CD4-positive, alpha-beta T cell treated with Interleukin-2 at 100 ng/mL for 4 hours (primary cell): ENCODE measurements at places on chromosomes 4 and X.

DNA sequence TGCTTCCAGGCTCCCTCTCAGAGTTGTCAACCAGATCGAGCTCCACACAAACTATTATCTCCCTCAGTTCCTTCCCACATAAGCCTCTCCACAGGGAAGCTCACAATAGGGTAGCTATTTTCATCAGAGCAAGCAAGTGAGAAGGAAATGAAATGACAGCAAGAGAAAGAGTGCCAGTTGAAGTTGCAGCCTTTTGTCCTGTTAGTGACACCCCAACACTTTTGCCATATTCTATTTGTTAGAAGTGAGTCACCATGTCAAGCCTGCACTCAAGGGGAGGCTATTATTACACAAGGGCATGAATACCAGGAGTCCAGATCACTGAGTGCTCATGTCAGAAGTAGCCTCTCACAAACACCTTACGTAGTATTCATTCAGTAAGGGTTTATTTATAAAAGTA lies 266.3 kb upstream of the NOCT start:
- no peak for DNase-seq

DNA sequence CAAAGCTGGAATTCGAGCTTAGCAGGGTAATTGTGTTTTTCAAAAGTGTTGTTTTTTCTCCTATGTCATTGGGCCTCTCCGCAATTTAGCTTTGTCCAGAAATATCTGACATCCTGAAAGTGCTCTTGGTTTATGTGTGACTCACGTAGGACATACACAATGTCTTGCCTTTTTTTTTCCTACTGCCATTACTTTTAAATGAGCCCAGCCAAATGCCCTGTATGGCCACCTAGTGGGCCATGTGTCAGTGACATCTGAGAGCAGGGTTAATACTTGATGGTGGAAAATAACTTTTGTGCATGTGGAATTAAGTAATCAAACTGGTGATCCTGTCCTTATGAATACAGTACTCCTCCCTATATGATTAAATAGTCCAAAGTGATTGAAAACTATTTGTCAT lies 1411.1 kb upstream of the TENM3 start:
- no peak for DNase-seq

DNA sequence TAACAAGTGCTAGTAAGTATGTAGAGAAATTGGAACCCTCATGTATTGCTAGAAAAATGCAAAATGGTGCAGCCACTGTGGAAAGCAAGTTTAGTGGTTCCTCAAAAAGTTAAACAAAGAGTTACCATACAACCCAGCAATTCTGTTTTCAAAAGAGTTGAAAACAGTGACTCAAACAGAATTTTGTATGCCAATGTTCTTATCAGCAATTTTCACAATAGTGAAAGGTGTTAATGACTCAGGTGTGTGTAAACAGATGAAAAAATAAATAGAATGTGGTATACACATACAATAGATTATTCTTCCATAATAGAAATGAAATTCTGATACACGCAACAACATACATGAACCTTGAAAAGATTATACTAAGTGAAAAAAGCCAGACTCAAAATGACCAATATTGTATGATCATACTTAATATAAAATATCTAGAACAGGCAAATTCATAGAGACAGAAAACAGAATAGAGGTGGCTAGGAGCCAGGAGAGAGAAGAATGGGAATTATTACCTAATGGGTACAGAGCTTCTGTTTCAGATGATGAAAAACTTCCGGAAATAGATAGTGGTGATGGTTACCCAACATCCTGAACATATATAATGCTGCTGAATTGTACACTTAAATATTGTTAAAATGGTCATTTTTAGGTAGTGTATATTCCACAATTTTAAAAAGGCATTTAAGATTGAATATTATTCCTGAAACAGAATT lies 51.6 kb downstream of the WDFY3 start:
- DNase-seq, result no peak

DNA sequence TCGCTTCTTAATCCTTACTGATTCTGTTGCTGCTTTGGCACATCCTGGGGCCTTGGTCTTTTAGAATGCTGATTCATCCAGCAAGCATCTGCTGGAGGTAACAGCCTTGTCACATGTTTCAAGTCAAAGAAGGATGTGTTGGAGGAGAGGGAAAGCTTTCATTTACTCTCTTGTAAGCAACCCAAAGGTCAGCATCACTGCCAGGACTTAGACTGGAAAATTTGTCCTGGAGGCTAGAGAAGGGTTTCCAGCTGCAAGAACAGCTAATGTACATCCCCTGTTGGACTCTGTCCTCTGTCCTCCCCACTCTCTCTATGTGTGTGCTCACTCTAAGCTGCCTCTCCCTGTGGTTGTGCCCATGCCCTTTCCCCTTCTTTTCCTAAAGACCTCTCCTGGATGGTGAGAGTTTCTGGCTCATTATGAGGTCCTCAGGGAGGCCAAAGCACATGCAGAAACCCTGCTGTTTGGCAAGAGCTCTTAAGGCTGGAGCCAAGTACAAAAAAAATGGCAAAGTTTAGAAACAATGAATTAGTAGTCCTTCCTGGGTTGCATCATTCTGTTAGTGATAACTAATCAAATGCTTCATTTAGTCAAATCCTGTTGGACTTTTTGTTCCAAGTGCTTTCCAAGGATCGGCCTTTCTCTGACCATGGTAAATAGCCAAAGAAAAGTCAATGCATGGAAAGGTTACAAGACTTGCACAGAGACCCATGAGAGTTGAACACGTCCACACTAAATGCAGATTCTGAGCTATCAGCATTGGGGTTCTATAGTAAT lies 13.4 kb upstream of the SRPX start:
- DNase-seq, result no peak

DNA sequence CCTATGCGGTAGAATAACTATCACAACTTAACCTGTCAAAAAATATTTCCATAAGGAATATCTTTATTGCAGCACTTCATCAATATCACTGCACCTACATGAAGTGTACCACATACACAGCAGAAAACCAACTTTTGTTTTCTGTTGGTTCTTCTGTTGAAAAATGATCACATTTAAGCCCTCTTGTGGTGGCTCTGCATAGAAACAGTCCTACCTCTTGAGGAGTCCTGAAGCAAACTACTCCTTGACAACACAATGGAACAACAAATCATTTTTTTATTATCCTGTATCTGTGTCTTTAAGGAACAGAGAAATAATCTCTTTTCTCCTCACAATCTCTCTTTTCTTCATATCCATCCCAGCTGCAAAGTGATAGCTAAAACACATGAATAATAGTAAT lies 39.8 kb upstream of the ATOH1 start:
- no peak for DNase-seq

DNA sequence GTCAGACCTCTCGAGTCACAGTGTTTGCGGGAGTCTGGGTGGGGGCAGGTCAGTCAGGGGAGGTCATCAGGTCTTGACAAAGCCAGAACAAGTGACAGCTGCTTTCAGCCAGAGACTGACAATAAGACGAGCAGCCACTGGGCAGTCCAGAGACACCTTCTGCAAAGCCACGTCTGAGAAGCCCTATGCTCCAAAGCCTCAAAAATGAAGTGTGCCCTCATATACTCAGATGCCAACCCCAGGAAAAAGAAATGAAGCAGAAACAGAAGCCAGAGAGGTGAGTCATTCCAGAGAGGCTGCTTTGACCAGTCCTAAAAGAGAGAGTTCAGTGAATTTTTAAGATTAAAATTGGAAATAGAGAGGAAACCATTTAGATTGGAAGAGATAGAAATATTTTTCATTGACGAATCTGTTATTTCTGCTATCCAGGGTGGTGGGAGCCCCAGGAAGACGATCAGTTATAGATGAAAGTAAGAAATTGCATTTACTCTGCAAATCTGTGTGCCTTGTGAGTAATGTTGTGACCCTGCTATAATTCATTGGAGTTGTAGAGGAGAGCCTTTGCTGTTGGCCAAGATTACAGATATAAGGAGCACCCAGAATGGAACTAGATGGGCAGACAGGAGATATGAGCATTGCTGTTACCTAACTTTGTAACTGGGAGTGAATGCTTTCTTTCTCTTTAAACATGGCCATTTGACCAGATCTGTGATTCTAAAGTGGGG lies 77.9 kb downstream of the LRRC66 start:
- no peak for DNase-seq

DNA sequence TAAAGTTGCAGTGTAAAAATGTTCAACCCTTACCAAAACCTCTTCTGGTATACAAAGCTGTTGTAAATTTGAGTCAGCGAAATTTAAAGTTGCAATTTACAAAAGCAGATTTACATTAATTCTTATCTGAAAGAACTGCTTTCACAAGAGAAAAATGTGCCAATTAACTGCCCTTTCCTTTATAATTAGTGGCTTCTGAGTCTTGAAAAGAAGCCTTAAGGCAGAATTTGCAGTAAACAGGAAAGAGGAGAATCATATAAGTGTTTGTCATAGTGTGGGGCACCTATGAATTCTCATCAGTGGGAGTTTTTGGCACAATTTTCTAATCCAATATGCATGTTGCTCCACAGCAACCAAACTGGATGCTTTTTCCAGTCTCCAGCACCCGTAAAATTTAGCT lies 125.3 kb upstream of the GABRG1 start:
- no peak for DNase-seq

GRCh38 chr4:93743022-93743421 lies 85.5 kb upstream of the ATOH1 start:
- DNase-seq, result no peak

DNA sequence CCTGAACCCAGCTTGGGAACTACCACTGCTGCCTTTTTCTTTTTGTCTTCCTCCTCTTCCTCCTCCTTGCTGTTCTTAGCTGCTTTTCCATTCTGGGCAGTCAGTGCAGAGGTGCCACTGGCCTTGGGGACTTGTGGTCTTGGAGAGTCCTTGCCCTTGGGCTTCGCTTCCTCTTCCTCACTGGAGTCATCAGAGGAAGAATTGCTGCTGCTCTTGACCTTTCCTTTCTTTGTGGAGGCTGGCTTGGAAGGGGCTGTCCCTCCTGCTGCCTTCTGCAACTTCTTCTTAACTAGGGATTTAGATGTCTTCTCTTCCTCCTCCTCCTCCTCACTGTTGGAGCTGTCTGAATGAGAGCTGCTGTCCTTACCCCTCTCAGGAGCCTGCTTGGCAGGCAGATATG lies 53.2 kb downstream of the FAM9B start:
- DNase-seq, result no peak

DNA sequence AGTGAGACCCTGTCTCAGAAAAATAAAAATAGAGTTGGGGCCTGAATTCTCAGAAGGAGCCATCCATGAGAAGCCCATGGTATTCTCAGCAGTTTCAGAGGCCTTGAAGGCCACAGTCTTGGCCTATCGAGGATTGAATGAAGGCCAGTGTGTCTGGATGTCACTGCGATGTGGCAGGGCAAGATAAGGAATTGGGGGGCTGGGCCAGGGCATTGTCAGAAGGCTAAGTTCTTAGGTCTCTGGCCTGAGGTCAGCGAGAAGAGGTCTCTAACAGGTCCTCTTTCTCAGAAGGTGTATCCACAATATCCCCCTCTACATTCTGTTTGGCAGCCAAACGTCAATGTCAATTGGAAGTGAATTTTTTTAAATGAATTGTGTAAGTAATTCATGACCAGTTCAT lies 5.7 kb downstream of the ZNF275 start:
- no peak for DNase-seq

- DNase-seq, result no peak
These were observed 81.6 kb downstream of the KDM6A start for GRCh38 chrX:44954562-44954961.

GRCh38 chr4:71275570-71275969 lies 63.2 kb upstream of the SLC4A4 start:
- no peak for DNase-seq

DNA sequence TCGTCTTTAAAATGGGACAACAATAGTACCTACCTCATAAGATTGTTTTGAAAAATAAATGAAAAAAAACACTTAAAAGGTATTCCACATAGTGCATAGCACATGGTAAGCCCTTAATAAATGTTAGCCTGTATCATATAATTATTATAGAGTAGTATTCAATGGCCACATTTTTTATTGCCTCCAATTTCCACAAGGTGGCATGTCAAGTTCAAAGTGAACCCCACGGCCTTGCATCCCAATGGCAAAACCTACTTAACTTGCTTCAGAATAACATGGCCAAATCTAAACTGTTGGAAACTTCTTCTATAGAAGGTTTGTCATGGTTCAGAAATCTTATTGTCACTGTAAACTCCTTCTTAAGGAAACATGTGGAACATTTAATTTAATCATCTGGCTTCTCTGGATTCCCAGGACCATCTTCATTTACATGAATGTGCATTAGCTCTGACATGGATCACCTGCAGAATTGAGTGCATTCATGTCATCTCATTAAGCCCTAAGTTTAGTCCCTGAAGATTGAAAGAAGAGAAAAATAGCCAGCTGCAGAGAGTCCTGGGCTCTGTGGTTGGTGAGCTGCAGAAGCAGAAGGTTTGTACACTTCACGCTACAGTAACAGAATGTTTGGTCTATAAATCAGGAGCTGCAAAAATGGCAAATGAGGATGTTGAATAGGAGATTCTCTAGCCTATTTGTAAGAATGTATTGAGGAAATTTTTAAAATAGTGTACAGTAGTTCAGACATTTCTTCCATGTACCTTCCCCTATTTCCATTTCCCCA lies 61.0 kb downstream of the ANXA3 start:
- peak; percentile 13 for DNase-seq

DNA sequence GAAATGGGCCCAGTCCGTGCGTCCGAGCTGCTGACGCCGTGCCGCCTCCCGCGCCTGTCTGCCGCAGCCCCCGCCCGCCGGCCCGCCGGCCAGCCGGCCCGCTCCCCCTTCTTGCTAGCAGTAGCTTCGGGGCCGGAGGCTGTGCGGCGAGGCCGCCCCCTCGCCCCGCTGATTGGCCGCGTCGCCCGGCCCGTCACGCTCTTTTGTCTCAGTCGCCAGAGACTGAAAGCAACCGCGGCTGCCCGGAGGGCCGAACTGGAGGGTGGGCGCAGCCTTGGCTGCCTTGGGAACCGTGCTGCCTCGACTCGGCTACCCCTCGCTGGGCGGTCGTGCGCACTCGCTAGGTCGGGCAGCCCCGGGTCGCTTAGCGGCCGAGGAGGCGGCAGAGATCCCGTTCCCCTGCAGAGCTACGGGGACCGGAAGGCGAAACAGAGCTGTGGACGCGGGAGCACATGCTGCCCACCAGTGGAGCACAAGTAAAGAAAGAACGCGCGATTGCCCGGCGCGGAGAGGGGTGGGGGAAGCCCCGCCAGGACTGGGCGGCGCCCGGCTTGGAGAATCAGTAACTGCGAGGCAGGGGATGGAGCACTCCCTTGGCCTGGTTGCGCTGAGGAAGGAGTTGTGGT lies at the start of gene ZCCHC18:
Gene ZCCHC18 (plus strand): TSS at position 198 of the 626 bp plus-strand sequence. CDS start 1,589 bp downstream, outside the sequence.
- DNase-seq, result peak; percentile 12

- DNase-seq, result no peak
These were observed 45.2 kb downstream of the PRSS12 start for GRCh38 chr4:118307643-118308042.

GRCh38 chr4:98584265-98584664 lies 74.1 kb downstream of the TSPAN5 start:
- DNase-seq, result no peak

GRCh38 chrX:41300758-41301437 lies 33.1 kb upstream of the DDX3X start:
- no peak for DNase-seq

- no peak for DNase-seq
These were observed 213 bp downstream of the NFKB1 start for GRCh38 chr4:102501447-102501696.

GRCh38 chr4:60930866-60931265 lies 269.3 kb upstream of the ADGRL3 start:
- DNase-seq, result no peak

- no peak for DNase-seq
These were observed 185.7 kb upstream of the NWD2 start for GRCh38 chr4:37058826-37059225.

GRCh38 chr4:67451464-67451863 lies 93.8 kb downstream of the CENPC start:
- DNase-seq, result no peak

GRCh38 chr4:69493515-69493914 lies 2.2 kb downstream of the UGT2B4 start:
- no peak for DNase-seq
